ENCODE measurements at places on chromosomes 12 and 14.

DNA sequence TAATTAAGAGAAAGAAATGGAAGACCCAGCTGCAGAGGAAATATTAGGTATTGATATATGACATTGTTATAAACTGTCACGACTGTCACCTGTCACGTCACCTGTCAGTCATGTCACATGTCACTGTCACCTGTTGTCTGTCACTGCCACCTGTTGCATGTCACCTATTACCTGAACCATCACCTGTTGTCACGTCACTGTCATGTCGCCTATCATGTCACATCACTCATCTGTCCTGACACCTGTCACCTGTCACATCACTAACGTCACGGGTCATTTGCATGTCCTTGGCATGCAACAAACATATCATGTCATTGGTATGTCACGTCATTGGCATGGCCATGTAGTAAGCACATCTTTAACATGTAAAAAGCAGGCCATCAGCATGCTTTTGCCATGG, 26.6 kb upstream of the TESC start:
- DNase-seq, result no peak

GRCh38 chr12:78248321-78248720, 417.6 kb downstream of the NAV3 start:
- no peak for DNase-seq

DNA sequence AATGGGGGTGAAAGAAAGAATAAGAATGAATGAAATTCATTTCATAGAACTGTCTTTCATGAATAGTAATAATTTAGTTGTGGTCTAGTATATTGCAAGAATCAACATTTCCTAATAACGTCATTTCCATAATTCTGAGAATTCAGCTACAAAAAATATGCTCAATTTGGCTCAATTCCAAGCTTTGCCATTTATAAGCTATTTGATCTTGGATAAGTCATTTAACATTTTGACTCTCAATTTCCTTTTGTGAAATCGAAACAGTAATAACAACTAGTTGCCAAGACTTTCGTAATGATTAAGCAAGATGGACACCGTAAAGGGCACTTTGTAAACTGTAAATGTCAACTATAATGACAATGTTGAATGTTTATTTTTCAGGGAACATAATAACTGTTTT, 18.1 kb downstream of the NOS1 start:
- DNase-seq, result peak; percentile 79

DNA sequence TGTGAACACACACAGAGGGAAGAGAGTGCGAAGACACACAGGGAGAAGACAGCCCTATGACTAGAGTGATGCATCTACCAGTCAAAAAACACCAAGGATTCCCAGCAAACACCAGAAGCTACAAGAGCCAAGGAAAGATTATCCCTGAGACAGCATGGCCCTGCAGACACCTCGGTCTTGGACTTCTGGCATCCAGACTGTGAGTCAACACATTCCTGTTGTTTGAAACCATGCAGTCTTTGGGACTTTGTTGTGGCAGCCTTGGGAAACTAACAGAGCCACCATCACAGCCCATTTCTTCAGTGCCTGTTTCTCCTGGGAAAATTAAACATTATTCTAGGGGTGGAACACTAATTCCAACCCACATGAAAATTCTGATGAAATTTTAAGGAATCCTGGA, 220.6 kb downstream of the GXYLT1 start:
- no peak for DNase-seq

DNA sequence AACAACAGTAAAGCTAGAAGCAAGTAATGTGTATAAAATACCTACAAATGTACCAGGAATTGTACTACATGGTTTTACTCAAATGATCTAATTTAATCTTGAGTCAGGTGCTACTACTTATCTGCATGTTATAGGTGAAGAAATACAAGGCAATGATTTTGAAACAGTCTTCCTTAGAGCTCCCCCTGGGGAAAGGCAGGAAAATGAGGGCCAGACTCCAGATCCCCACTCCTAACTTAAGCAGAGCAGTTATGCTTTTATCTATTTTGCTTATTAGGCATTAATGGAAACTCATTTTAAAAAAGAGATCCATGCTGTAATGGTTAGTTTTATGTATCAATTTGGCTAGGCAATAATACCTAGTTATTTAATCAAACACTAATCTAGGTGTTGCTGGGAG, 109.3 kb upstream of the CPSF6 start:
- DNase-seq, result no peak

DNA sequence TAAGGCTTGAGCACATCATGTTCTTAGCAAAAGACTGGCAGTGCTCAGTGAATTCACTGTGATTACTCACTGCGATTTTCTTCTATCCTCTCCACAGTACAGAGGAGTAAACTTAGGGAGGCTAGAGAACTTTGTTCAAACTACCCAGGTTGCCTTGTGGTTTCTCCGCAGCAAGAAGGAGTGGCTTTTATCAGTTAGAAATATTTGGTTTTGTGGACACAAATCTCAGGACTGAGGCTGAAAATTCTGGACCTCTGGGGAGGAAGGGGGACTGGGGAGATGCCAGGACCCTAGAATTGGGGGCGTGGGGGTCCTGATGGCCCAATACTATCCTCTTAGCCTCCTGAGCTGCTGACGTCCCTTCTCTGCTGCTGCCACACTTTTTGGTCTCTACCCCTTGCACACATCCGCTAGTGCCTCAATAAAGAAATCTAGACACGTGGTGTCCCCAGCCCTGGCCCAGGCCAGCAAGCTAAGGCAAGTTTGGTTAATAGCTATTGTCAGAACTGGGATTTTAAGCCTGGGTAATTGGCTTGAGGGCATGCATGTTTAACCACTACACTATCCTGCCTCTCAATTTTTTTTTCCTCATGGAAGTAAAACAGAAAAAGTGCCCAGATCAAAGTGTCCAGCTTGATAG, 842 bp downstream of the OAS2 start:
- peak; percentile 7 for DNase-seq

- peak; percentile 7 for DNase-seq
Observed at GRCh38 chr12:62472472-62472871, 5.8 kb downstream of the MON2 start.

DNA sequence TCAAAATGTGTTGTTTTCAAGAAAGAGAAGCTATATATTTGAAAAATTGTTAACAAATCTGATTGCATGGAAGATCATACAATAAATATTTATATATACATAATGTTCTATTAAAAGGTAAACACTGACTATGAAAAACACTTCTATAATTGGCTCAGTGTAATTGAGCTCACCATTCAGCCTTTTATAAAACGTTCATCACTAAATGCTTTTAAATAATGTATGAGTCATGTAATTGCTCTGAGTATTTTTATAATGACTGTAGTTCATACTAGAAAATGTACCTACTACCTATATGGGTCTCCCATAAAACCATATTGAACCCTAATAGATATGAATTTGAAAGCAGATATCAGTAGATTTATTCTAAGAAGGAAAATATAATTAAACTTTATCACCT, 240.4 kb upstream of the MGAT4C start:
- no peak for DNase-seq

DNA sequence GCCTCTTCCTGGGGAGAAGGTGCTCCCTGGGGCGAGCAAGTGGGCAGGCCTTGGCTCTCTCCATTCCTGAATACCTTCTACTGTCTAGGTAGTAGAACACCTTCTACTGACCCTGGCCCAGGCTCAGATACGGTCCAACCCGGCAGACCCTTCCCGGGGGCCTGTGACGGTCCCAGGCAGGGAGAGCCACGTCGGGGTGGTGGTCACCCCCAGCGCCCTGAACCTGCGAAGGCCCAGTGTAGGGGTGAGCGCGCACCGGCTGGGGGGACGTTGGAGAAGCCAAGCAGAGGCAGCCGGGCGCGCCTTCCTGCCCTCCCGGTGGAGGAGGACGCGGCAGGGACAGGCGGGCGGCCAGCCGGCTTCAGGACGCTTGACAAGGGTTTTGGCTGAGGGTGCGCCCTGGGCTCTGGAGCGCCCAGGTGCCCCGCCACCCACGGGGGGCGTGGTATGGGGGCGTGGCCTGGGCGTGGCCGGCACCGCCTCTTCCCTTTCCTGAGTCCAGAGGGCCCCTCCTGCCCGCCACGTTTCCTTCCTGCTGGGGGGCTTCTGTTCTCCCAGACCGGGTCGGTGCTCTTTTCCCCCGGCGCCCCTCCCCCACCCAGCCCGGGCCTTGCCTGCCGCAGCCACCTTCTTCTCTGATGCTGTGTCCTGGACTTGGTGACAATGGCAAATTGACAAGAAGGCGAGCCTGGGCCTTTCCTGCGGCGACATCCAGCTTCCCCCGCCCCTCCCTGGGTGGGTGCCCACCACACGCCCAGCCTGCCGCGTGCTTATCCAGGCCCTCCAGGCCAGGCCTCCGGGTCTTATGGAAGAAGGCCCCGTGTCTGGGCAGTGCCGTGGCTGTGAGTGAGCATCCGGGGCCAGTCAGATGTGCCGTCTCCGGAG, 24.5 kb upstream of the PPP1R13B start:
- no peak for DNase-seq

DNA sequence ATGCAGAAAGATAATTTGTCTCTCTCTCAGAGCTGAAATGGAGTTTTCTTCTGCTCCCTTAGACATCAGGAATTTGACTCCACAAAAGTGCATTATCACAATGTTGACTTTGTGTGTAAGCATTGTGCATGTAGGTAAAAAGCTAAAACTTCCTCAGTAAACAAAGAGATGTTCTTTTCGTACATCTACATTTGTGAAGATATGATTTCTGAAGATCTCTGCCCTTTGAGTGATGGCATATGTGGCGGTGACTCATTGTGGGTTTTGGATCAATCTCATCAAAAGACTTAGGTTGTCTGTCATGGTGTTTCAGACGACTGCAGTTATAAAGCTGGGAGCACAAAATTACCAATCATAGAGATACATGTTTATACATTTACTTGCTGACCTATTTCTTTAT, 411.4 kb upstream of the LMO3 start:
- peak; percentile 87 for DNase-seq

DNA sequence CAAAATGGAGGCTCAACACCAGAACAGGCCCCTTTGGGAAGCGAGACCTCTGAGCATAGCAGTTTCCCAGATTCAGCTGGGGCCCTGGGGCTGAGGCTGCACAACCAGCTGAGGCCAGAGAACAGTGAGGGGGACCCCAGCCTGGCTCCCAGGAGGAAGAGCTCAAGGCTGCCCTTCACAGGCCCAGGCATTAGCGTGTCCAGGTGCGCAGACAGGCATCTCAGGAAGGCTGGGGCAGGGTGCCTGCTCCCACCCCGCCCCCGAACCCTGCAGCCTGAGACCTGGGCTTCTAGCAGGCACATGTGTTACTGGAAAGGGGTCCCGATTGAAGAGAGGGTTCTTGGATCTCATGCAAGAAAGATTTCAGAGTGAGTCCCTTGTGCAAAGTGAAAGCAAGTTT, 27.2 kb downstream of the CALM1 start:
- no peak for DNase-seq

GRCh38 chr14:102225936-102226335, 79.0 kb downstream of the MOK start:
- no peak for DNase-seq

DNA sequence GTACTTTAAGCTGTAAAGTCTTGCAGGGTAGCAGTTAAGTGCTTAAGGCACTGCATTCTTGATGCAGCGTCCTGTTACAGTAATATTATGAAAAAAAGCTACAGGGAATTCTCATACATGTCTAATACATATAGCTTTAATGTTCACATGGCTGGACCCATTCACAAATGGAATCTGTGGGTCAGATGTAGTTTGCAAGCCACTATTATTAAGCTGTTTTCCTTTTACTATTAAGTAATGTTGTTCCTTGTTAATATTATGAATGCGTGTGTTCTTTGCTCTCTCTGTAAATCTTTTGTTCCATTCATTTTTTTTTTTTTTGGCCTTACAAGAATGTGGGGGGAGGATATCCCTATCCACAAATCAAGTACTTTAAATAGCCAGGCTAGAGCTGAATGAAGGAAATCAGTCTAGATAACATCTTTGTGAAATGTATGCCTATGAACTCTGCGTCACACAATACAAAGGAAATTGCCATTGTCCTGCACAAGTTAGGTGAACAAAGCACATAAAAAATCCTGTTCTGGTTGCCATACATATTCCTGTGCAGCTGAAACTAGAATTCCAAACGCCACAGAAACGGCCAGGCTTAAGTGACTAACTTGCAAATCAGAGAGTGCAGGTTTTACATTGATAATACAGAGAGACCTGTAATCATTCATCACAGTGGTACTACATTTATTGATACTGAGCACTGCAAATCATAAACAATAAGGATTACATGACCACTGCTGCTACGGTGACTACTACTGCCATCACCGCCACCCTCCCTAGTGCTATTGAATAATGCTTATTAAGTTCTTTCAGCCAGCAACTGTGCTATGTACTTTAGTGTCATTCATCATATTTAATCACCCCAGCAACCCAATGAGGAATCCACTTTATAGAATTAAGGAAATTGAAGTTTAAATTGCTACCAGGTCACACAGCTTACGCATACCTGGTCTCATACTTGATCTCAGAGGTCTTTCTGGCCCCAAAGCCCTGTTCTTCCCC, 111.9 kb downstream of the HMGA2 start:
- DNase-seq, result no peak

DNA sequence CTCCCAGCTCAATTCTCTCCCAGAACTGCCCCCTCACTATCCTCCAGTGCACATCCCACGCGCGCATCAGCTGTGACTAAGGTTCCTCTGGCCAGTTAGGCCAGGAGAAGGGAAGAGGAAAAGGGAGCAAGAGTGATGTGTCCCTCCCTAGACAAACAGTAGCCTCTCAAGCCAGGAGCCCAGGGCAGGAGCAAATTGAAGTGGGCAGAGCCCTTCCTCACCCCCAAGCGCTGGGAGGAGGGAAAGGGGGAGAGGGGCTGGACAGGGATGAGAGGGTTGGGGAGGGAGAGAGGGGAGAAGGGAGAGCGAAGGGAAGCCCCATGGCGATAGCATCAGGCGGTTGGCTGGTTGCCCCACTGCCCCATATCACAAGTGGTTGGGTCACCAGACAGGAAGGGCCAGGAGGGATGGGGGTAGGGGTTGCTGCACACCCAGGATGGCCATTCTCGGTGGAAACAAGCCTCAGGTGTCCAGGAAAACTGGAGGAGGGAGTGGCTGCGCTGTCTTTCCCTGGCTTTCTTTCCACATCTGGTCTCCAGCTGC, 1.1 kb downstream of the CD63 start:
- peak; percentile 73 for DNase-seq

Measured in PC-3 (cell line).